EL (cell line): ENCODE measurements at places on chromosomes 4 and X.

DNA sequence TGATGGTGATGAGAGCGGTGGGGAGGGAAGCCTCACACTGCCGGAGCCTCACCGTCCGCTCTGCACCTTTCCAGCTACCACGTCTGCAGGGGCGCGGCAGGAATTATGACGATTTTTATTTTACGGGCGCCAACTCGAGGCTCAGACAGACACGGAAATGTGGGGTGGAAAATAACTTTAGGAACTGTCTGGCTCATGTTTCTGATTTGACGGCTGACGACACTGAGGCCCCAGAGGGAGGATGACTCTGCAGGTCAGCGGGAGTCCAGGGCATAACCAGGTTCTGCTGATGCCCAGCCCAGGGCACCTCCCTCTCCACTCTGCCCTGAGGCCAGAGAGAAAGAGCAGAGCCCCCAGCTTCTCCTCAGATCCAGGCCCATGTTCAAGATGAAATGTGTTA lies 43.9 kb downstream of the C4orf50 start:
- DNase-seq = no peak

DNA sequence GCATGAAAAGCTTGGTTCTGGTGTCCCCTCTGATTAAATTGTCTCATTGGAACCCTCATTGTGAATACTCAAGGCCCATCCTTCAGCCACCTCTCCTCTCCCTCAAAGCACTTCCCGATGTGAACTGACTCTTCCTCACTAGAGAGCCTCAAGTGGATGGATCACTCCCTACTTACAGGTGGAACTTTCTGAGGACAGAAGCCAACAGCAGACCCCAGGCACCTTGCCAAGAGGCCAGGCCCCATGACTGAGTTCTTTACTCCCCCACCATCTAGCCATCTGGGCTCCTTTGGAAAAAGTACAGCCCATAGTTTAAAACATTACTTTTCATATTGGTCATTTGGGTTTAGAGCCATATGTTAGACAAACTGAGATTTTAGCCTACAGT lies 224.1 kb downstream of the SHROOM3 start:
- no peak for DNase-seq

DNA sequence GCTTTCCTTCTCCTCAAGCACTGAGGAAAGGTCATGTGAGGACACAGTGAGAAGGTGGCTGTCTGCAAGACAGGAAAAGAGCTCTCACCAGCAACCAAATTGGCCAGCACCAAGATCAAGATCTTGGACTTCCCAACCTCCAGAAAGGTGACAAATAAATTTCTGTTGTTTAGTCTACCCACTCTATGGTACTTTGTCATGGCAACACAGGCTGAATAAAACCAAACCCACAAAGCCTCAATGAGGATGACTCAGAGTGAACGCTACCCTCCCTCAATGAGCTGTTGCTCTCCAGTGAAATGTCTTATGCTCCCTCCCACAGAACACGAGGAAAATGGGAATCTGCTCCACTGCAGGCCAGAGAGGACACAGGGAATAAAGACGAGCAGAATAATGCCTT lies 244.1 kb downstream of the RAB28 start:
- DNase-seq = peak; percentile 22

DNA sequence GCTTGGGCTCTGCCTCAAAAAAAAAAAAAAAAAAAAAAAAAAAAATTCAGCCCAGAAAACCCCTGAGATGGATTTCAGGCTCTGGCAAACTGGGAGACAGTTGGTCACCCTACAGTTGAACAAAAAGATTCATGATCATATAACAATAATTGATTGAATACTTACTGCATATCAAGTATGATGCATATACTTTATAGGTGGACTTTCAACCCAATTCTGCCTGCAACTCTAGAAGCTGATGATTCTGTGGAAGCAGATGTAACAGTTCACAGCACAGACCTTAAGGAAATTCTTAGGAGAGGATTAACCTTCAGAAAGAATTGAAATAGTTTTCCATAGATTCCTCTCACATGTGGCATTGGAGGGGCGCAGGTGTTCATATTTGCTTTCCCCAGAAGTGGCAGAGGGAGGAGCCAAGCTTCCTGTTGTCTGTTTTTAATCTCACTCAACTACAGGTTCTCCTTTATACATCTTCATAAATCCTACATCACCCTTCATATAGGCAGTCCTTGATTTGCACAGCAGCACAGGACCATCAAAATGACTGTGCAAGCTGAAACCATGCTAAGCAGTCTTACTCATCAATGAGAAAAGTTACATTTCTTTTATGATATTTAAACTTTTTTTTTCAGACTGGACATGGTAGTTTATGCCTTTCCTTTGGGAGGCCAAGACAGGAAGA lies 149.4 kb upstream of the KLF3 start:
- no peak for DNase-seq

GRCh38 chr4:31548823-31549222 lies 828.7 kb downstream of the PCDH7 start:
- no peak for DNase-seq

DNA sequence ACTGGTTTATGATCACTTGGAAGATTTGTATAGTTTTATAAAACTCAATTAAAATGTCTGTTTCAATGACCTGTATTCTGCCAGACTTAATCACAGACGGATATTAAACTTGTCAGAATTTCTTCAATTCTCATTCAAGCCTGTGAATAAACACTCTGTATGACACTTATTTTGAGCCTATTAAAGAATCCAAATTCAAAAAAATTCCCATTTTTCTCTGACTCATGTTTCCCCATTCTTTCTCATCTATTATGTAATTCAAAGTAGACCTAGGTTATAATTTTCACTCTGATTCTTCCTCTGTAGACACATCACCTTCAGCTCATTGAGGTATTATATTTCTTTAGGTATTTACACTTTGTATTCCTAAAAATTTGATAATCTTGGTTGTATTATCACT lies 166.1 kb downstream of the TMA16 start:
- DNase-seq = no peak
